ENCODE measurements at places on chromosomes 2 and 18.

GRCh38 chr18:79588636-79589481, 90.7 kb upstream of the CTDP1 start:
- DNase-seq = no peak

DNA sequence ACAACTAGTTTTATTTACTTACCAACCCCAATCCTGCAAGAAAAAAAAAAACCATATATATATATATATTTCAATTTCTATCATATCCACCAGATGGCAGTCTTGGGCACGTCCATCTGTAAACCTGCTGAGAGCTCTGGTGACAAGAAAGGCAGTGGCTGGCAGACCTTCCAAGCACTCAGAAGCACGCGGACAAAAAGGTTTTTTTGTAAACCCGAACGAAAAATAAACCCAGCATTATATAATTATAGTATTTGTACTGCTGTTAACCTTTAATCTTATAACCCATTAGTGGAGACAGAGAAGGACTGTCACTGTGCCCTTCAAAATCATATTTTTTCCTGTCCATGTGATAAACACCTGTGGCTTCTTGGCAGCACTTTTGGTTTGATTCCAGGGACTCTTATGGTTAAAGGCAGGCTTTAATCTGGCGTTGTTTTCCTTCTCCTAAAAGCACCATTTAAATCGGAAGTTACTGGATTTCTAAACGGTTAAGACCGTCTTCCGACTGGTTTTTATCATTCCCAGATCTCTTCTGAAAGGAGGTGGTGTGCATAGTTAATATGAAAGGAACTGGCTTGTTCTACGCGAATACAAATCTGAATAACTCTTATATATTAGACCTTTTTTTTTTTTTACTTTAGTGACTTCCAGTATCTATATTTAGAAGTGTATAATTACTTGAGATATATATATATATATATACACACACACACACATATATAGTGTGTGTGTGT, 31.0 kb upstream of the SLC3A1 start:
- DNase-seq = peak; percentile 47

DNA sequence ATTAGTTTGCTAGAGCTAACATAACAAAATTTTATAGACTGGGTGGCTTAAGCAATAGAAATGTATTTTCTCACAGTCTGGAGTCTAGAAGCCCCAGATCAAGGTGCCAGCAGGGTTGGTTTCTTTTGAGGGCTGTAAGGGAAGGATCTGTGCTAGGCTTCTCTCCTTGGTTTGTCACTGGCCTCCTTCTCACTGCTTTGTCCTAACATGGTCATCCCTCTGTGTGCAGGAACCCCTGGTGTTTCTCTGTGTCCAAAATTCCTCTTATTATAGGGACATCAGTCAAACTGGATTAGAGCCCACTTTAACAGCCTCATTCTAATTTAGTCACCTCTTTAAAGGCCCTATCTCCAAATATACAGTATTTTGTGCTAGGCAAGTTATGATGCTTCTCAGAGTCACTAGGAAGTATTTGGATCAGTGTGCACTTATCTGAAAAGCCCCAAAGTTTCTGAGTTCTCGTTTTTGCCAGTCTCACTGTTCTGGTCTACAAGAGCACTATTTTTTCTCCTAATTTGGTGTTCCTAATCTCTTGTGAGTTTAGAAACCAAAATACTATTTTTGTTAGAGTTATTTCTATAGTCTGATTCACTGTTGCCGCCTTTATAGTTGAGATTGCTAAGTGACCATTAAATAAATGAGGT, 29.0 kb downstream of the ZC3H6 start:
- DNase-seq = no peak

GRCh38 chr2:46520130-46520711, 40.9 kb downstream of the TMEM247 start:
- no peak for DNase-seq

DNA sequence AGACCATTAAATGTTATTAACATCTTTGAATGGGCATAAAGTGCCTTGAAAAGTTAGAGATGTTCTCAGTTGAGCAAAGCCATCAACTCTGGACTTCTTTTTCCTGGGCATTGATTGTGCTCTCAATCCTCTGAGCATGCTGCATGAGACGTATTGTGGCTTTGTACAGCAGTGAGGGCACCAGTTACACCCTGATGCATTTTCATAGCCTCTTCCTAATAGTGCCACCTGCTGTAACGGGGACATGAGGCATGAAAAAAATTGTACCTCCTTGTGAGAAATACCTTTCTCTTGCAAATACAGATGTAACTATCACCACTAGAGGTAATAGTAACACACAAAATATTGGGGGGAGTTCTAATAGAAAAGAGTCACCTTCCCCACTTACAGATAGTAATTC, 697.5 kb downstream of the TMEM182 start:
- DNase-seq = no peak

- DNase-seq = no peak
Measured at GRCh38 chr18:77671456-77672167, 422.0 kb downstream of the GALR1 start.

GRCh38 chr2:14336759-14337382, 295.6 kb upstream of the LRATD1 start:
- DNase-seq = no peak

- no peak for DNase-seq
Measured at GRCh38 chr2:215712871-215713790, 277.3 kb upstream of the FN1 start.

DNA sequence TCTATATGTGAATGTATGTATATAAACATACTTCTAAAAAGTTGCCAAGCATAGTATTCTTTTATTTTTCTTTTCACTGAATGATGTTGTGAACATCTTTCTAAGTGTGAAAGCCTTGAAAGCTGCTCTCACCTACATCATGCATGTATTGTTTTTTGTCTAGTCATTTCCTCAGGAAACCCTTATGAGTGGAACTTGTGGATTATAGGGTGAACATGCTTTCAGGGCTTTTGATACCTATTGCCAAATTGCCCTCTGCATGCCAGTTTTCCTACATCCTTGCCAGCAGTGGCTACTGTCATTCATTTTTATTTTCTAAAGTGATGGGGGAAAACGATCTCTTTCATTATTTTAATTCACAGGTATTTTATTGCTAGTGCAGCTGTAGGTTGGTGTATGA, 78.3 kb downstream of the ADAM23 start:
- DNase-seq = no peak

DNA sequence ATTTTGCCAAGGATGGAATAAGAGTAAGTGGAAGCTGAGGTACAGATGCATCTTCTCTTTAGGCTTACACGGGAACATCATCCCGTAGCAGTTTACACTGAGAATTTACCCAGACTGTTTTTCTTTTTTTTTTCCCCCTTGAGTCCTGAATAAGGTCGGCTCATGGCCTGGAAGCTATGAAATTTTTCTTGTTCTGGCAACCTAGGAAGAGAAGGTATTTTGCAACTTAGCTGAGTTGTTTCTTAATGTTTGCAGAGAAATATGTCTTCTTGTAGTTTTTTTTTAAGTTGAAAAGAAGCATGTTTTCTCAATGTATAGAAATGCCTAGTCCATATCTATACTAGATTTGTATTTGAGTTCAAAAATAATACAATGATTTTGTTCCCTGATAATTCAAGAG, 712.5 kb downstream of the TDRD15 start:
- DNase-seq = no peak

DNA sequence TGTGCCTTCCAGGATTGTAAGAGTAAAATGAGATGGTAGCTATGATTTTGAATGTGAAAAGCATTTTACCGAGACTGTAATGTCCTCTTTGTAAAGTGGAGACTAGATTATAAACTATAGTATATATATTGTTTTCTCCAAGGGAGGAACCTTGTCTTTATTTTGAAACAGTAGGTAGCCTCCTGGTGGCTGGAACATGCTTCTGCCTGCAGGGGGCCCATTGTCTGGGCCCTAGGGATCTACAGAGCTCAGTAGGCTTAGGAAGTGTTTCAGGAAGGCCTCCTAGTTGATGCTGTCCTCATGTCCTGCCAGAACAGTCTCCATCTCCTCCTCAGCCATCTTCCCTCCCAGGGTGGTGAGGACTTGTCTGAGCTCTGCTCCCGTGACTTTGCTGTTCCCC, 3.0 kb downstream of the PIKFYVE start:
- DNase-seq = no peak

Measured in activated CD4-positive, alpha-beta T cell treated with anti-CD3 and anti-CD28 coated beads for 4 hours (primary cell).